ENCODE measurements at places on chromosomes 1 and 21. TPM values are rescaled to one million over a fixed set of nuclear protein-coding genes. Genes with fewer than 3 reads are reported as not detected.

DNA sequence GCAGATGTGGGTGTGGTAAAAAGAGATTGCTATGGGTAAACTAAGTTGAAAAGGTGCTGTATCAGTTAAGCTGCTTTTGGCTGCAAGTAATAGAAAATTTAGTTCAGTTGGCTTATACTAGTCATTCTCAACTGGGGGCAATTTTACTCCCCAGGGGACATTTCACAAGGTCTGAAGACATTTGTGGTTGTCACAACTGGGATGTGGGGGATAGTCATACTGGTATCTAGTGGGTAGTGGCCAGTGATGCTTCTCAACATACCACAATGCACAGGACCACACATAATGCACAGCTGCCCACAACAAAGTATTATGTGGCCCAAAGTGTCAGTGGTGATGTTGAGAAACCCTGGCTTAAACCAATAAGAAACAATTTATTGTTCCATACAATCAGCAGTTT is 31.4 kb downstream of the SERTAD4 start:
- no peak for DNase-seq

DNA sequence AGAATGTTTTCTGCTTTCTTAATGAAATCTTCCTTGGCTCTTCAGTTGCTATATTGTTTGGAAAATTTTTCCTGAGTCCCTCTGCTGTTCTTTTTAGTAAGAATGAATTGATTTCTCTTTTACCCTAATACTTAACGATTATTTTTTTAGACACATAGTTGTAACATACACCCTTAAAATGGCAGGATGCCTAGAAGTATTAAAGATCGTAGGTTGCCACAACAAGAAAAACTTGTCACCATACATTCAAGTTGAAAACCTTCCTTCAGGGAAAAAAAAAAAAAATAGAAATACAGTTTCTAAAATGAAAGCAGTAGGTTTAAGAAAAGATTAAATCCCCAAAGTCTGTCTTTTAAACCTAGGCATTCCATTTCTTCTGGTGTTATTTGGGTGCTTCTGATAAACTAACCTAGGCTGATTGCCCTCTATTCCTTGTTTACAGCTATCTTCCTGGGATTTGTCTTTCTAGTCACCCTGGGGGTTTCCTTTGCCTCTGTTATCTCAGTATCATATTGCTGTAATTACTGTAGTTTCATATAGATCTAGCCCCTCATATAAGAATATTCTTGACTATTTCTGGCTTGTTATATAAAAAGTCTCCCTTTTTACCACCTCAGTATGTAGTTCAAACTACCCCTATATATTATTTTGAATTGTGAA is 16.8 kb downstream of the SUCO start:
- no peak for DNase-seq

GRCh38 chr1:208393826-208394225 is 149.6 kb upstream of the PLXNA2 start:
- DNase-seq = no peak

DNA sequence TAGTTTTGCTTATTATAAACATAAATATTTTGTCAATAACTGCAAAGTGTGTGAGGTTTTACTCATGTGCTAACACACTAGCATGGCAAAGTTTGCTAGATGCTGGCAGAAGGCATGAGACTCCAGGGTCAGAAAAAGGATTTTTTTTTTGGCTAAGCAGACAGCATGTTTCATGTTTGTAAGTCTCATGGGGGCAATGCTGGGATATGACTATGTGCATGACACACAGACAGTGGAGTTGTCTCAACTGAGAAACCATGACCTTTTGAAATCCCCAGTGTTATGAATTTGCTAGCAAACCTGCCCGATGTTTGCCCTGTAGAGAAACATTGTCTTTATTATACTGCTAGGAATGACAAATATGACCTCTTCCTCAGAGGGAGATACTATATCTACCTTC is 448.2 kb downstream of the BRINP3 start:
- no peak for DNase-seq

- no peak for DNase-seq
Measured at GRCh38 chr1:26357121-26357602, 3.2 kb upstream of the CRYBG2 start.

The CFAP57 gene
- not detected for total RNA-seq

Measured in CD4-positive, alpha-beta memory T cell (primary cell).